Stimulated activated naive B cell treated with anti-CD40 and anti-IgM and Interleukin-4, amounts not matched to agents 10 μg/mL and 1 μg/mL and 100 μg/mL, for 72 hours (primary cell): ENCODE measurements at places on chromosomes 2 and 18.

DNA sequence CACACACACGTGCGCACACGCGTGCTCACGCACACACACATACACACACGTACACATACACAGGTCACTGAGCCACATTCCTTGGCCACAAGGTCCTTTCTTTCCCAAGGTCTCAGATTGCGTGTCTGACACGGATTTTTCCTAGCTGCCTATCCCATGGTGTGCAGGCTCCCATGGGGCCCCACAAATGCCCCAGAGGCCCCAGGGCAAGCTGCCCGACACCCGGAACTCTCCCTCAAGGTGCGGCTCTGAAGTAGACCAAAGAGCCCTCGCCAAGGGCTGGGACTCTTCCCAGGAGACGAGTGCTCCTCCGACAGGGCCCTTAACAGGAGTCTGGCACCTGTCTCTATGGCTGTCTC lies 46.7 kb downstream of the SDC1 start:
- no peak for DNase-seq

DNA sequence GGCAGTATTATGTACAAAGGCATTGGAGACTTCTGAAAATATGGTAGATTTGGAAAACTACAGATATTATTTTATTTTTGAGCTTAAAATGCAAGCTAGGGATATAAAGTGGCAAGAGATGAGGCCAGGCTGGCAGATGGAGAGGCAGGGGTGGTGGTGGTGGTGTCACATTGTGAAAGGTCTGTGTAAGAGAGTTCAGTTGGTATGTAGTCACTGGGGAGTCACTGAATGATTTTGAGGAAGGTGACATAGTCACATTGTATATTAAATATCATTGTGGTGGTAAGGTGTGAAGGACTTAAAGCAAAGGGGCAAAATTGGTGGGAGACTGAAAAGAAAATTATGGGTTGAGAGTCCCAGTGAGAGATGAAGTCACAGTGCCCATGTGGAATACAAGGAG lies 82.5 kb downstream of the DIS3L2 start:
- DNase-seq: no peak

GRCh38 chr2:226408141-226408540 lies 391.5 kb downstream of the IRS1 start:
- no peak for DNase-seq

GRCh38 chr2:239307921-239308613 lies 92.8 kb downstream of the HDAC4 start:
- DNase-seq: no peak

- DNase-seq: no peak
Observed at GRCh38 chr2:47303341-47304148, 99.4 kb upstream of the MSH2 start.

- DNase-seq: no peak
Observed at GRCh38 chr2:210593166-210593565, 36.8 kb downstream of the CPS1 start.

GRCh38 chr2:64139956-64140355 lies 4.3 kb downstream of the PELI1 start:
- DNase-seq: no peak

DNA sequence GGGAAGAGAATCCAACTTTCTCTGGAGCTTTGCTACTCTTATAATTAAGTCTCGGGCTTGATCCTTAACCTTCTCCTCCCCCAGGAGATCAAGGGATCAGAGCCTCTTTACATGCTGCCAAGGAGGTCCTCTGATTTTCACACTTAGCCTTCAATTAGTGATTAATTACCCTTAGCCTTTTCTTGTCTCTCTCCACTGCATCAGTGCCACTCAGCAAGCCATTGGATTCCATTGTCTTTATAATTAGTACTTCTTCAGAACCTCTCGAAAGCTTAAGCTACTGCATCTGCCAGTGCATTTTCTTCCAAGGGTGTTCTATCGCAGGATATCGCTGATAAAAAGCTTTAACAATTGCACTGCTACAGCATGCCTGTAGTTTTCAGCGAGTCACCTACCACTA lies 477.0 kb upstream of the MEIS1 start:
- no peak for DNase-seq

DNA sequence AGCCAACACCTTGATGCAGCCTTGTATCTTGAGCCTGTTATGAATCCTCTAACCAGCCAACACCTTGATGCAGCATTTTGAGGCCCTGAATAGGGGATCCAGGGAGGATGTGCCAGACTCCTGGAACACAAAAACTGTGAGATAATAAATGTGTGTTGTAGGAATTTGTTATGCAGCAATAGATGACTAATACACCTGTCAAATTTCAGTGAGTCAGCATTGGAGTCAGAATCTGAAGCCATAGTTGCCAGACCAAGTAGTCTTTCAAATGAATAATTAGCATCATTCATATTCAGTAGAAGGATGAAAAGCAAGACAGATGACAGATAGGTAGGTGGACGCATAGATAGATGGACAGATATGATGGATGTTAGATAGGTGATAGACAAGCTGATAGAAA lies 942.5 kb upstream of the SLC39A10 start:
- DNase-seq: no peak

DNA sequence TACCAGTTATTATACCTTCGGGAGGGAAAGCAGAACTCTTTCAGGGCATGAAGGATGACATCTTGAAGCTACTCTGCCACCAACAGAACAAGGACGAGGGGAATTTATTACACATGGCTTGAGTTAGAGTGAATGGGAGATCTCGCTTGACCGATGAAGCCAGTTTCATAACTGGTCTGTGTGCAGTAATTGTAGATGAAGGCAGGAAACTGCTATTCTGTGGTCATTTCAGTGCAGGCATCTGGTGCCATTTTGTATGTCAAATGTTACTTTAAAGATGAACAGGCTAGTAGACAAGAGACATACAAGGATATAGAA lies 20.5 kb downstream of the GREB1 start:
- DNase-seq: no peak

DNA sequence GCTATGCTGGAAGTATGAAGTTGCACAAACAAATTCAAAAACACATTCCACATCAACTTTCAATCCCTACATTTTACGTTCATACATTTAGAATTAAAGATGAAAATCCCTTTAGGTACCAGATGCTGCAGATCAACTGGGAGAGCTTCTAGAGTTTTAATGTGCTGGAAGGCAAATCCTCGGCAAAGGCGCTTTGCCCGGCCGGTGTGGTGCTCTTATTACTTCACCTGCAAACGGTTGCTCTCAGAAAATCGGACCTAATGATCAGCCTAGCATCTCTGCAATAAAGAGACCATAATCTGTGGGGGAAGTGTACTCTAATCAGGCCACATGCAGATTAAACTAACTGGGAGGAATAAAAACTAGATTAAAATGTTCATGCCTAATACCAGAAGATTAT lies 513.8 kb downstream of the ZEB2 start:
- DNase-seq: no peak

- DNase-seq: no peak
Observed at GRCh38 chr2:236505041-236505440, 64.6 kb upstream of the ACKR3 start.

GRCh38 chr2:216170076-216170763 lies 61.1 kb downstream of the XRCC5 start:
- DNase-seq: no peak

GRCh38 chr2:81576713-81577112 lies 1272.2 kb upstream of the LRRTM1 start:
- DNase-seq: no peak

DNA sequence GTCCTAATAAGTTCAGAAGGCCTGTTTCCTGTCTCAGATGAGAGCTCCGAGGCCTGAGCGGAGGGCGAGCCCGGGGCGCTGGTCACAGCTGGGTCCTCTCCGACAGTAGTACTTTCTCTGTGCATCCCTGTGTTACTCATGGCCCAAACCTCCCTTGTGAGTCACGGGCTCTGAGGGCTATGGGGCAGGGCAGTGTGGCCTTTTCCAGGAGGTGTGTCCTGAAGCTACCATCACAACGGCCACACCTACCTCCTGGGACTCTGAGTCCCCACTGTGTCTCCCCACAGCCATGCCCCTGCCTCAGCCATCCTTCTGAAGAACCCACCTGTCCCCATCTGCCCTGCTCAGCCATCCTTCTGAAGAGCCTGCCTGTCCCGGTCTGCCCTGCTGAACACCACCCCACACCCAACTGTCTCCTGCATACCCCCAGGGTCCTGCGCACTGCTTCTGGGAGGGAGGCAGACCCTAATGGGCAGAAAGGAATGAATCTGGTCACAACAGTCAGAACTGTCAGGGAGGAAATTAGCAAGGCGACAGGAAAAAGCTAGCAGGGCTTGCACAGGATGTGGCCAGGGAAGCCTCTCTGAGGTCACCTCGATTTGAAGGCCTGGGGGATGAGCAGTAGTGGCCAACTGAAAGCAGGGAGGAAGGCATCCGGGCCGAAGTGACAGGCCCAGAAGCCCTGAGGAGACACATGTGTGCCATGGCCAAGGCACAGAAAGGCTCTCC lies 145.4 kb upstream of the RIOK3 start:
- DNase-seq: no peak

DNA sequence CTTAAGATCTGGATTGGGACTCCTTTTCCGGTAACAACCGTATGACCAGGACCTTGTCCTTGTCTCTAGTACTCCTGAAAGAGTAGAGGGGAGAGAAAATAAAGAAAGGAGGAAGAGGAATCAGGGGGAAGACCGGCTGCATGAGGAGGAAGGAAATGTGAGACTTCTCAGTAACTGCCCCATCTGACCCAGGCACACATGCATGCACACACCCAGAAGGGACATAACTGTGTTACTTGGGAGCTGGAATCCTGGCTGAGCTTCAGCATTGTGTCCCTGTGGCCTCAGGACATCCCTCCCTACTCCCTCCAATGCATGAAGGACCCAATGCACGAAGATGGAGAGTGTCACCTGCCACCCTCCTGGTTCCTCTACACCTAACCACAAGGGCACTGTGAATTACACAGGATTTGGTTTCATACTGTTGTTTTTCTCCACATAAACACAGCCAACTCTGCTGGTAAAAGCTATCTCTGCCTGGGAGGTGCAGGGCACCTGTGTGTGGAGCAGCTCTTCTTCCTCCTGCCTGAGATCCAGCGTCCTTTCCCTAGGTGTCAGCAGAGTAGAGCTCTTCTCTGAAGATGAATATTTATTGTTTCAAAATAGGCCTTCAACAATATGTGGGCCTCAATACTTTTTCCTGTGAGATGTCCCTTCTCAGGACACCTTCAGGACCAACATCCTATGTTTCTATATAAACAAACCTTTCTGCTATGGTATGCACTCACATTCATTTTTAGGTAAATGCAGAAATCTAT lies 574.1 kb upstream of the ID2 start:
- no peak for DNase-seq

GRCh38 chr2:161954103-161954502 lies 119.9 kb downstream of the DPP4 start:
- no peak for DNase-seq

GRCh38 chr2:30421604-30422443 lies 25.2 kb upstream of the LCLAT1 start:
- no peak for DNase-seq

DNA sequence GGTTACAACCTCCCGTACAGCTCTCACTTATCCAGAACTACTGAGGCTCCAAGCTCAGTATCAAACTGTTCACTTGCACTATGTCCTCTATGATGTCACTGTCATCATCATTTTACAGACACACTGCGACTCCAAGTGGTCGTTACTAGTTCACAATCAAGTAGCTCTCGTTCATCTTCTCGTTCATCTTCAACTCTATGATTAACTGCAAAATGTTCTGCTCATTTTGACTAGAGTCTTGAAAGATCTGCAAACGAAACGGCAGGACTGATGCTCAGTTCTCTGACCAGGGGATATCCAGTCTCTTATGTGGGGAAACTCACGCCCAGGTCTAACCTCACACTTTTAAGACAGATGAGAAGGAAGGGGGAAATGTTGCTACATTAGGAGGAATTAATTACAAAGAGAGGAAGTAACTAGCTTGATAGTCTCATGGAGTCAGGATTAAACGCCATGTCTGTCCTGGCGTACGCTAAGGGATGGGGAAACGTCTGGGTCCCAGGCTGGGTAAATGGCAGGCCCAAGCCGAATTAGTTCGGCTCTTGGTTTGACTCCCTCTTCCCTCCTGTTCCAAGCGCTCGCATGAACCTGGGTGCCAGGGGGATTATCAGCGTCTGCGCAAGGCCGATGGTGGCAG lies 794 bp upstream of the CHCHD5 start:
- no peak for DNase-seq

- DNase-seq: no peak
Observed at GRCh38 chr2:148524519-148524919, 120.0 kb upstream of the EPC2 start.

DNA sequence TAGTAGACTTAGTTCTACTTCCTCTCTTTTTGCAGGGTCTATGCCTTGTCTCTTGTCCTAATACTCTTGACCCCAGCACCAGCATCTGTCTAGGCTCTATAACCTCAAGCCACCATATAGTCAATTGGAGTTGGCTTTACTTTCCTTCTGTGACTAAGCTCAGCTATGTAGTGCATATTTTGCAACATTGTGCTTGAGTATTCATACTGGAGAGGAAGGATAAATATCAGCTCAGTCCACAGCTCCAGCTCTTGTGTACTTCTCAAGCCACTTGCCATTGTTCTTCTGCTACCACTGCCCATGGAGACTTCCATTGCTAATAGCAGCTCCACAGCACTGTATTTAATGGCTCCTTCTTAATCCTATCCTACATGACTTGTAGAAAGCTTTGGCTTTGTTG lies 35.5 kb upstream of the CD28 start:
- no peak for DNase-seq

GRCh38 chr18:62324181-62324828 lies 805 bp upstream of the TNFRSF11A start:
- no peak for DNase-seq

DNA sequence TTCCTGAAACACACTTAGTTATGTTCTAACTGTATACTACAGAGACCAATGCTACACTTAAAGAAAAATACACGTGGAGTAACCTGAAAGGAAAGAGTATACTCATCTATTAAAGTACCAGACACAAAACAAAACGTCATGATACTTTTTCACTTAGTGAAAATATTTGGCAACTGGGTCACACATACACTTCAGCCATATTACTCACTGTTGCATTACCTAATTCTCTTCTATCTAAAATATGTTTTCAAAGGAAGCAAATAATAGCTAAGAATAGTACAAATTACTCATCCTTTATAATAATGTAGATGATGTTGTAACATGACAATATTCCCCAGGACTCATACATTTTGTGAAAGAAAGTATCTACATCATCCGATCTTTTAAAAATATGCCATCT lies 76.5 kb upstream of the EPB41L3 start:
- DNase-seq: no peak

GRCh38 chr2:19355416-19355821 lies 3.0 kb downstream of the OSR1 start:
- DNase-seq: no peak

DNA sequence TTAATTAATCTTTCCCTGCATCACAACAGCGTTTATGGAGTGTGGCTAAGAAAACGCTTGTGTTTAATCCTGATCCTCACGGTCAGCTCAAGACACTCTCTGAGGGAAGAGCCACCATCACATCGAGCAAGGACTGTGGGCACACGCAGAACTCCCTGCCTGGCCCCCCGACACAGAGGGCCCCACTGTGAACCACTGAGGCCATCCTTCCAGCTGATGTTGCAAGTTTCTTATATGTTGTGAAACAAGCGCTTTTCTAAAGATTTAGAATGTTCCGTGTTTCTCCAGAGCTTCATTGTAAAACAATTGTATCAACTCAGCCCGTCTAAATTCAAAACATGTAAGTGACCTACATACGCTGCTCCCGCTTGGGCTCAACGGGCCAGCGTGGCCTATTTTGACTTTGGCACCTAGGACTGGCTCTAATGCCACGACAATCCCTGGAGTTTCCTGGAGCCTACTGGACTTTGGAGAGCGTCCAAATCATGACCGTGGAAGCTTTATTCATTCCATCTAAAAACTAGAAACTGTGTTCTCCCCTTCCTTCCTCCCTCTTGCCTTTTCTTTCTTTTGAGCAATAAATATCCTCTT lies 34.9 kb downstream of the SERPINE2 start:
- DNase-seq: no peak
